Amygdala (tissue), 56 donors: ENCODE measurements at places on chromosomes 16 and 17.

DNA sequence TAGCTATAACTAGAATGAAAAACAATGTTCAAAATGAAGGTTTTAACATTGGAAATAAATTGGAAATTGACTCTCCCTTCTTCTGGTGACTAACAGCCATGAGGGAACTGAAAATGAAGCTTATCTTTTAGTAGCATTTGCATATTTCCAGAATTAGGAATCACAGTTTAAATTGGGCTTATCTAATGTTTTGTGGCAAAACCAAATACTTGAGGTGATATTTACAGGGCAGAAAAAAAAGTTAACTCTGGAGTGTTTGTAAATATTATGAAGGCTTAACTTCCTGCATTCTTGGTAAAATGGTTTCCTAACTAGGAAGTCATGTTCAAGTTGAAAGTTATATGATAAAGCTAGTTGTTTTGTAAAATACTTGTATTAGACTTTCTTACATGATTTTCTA is 96.4 kb upstream of the SOX9 start:
- no peak for DNase-seq

DNA sequence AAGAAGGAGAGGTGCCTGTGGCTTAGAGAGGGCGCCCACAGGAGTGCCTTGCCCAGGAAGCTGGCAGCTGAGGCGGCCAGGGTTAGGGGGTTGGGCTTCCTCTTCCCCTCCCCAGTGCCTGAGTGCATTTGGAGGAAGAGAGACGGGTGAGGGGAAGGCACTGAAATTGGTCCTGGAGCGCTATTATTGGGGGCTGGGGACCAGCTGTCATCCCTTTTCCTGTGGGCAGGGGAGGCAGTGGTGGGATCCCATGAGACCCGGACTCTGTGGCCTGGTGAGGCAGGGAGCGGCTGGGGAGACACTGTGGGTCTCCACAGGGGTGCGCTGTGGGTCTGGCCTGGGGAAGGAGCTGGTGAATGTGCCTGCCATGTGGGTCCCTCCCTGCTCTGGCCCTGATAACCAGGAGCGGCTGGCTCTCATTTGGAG is 259.7 kb downstream of the SEC14L1 start:
- no peak for DNase-seq

DNA sequence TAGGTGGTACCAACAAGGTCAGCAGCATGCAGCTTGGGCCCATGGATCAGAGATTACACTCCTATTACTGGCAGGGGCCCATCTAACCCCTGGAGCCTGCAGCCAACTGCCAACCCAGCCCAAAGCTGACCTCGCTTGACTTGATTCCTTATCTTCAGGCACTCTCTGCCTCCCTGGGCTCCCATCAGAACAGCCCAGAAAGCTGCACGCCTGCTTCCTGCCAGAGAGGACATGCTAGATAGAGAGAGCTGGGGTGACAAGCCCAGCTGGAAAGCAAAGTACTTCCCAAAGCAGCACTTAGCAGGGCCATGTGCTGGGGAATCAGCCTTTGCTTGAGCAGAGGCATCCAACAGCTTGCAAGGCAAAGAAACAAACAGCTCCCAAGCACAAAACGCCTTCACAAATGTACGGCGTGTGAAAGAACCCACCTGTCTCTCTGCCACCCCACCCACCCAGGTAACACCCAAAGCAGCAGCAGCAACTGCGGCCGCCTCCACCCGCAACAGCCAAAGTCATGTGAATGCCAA is 74.2 kb upstream of the NLK start:
- DNase-seq = no peak

GRCh38 chr17:78425429-78425828 is 47.0 kb downstream of the PGS1 start:
- no peak for DNase-seq

DNA sequence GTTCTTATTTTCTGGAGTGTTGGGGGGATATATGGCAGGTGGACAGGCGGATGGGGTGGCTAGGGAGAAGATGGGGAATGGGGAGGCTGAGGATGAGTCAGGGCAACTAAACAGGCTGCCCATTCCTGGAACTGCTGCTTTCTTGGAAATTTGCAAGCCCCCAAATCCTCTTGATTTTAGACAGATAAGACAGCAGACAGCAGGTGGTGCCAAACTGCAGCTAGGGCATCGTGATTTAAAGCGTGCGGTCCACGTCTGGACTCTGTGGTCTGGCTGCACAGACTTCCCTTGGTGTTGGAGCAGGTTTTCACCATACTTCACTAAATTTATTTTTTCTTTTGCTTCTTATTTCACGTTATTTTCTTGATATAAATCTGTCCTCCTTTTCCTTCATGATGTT is 10.9 kb upstream of the KRT24 start:
- DNase-seq = no peak

- DNase-seq = peak; percentile 14
Measured at GRCh38 chr17:80460429-80460834, 16.0 kb downstream of the NPTX1 start.

GRCh38 chr16:16133943-16134604 is 89.2 kb downstream of the ABCC6 start:
- DNase-seq = no peak

GRCh38 chr17:14904386-14904785 is 360.7 kb downstream of the PMP22 start:
- DNase-seq = no peak

DNA sequence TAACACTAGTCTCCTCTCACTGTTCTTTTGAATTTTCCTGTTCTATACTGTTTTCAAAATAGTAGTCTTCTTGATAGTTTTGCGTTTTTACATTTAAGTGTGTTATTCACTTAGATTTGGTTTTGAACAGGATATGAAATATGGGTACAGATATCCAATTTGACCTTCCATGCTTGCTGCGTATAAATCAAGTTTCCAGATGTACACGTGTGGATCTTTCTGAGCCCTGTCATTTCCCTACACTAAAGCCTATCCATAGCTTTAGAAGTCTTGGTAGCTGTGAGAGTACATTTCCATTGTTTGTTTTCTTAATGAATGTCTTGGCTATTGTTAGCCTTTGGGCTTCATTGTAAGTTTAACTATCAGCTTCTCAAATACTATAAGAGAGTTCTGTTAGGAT is 20.4 kb downstream of the CYLD start:
- DNase-seq = no peak

DNA sequence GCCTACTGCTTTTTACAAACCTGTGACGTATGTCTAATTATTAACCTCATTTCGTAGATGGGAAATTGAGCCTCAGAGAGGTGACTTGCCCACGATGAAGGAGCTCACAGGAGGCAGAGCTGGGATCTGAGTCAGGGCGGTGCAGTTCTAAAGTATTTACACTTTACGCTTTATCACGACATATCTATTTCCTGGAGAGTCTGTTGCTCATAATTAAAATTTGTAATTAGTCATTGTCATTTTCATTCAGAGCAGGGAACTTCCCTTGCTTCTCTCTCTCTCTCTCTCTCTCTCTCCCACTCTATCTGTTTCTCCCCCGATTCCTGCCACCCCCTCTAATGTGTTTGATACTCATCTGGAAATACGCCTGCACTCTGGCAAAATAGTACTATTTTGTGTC is 5.9 kb downstream of the SLC5A11 start:
- DNase-seq = no peak

DNA sequence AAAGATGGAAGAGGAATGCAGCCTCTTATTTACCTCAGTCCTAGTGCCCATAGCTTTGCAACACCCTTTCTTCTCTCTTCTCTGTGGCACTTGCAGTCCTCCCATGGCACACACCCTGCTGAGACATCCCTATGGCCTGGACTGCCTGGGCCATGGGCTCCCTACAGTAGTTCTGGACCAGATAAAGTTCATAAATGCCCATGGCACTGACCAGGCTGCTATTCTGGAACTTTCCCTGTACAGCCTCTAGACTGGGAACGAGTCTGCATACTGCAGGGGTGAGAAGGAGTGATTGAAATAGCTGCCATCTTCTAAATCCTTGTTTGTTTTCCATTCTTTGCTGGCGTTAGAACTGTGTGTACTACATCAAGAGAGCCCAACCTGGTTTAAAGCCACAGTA is 24.5 kb upstream of the ADAM11 start:
- no peak for DNase-seq

DNA sequence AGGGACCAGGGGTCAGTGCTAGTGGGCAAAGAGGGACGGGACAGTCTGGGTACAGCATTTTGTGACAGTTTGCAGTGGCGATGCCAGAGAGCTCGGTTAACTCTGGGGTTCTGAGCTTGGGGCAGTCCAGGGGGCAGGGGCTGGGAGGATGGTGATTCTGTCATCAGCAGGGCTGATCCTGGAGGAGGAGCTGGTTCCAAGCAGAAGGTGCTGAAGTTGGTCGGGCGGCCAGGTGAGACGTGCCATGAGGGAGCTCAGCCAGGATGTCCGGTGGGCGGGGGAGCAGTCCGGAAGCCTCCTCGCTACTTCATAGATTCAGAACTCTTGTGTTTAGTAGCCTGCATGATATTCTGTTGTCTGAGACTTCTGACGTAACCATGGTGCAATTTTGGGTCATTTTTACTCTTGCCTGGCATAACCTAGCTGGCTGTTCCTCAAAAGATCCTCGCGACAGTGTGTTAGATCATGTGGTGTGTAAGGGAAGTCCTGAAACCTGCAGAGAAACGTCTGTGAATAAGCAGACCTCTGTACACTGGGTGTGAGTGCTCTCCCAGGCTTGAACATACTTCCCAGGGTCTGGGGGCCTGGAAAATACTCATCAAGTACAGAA is 122.0 kb downstream of the CLEC16A start:
- DNase-seq = no peak

DNA sequence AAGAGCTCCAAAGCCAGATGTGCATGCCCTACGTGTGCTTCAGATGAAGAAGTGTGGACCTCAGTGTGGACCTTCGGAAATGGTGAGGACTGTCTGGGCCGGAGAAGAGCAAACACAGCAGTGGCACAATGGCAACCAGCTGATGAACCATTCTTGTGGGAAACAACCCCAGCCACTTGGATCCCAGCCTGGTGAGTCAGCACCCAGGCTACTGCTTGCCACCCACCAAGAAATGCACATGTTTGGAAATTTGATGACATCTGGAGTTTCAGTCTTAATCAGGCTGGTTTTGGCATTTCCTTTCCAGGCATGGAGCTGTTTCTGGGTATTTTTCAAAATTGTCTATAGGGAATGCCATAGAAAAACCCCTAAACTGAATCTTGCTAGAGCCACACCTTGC is 42.7 kb downstream of the DYNLRB2 start:
- DNase-seq = no peak

DNA sequence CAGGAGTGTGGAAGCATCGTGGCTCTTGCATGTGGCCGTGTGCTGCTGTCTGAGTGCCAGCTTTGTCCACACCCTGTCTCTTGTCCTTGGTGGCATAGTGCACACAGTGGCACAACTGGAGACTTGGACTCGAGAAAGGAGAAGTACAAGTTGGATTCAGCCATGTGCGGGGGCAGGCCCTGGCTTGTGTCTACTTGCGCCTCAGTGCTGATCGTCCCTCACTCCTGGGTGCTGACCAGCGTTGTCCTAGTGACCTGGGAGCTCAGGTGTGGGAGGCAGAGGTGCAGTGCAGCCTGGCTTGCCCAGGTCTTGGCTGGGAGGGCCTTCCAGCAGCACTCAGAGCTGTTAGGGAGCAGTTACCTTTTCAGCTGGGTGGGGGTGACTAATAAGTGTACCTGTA is 20.6 kb downstream of the MPRIP start:
- no peak for DNase-seq

DNA sequence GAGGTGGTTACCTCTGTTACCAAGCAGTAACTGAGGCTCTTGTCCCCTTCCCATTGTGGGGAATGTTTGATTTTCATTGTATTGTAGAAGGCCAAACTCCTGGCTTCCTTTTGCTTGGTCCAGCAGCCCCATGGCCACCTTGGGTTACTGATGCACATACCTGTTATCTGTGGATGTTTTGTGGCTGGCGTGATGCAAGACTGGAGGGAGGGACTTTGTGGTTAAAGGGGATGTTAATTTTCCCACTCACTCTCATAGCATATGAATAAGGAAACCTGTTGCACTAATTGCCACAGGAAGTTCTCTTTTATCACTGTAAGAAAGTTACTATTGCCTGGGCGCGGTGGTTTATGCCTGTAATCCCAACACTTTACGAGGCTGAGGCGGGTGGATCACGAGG is 168.6 kb upstream of the HS3ST4 start:
- DNase-seq = no peak

- DNase-seq = no peak
Measured at GRCh38 chr17:1058423-1059130, 61.6 kb downstream of the TIMM22 start.

DNA sequence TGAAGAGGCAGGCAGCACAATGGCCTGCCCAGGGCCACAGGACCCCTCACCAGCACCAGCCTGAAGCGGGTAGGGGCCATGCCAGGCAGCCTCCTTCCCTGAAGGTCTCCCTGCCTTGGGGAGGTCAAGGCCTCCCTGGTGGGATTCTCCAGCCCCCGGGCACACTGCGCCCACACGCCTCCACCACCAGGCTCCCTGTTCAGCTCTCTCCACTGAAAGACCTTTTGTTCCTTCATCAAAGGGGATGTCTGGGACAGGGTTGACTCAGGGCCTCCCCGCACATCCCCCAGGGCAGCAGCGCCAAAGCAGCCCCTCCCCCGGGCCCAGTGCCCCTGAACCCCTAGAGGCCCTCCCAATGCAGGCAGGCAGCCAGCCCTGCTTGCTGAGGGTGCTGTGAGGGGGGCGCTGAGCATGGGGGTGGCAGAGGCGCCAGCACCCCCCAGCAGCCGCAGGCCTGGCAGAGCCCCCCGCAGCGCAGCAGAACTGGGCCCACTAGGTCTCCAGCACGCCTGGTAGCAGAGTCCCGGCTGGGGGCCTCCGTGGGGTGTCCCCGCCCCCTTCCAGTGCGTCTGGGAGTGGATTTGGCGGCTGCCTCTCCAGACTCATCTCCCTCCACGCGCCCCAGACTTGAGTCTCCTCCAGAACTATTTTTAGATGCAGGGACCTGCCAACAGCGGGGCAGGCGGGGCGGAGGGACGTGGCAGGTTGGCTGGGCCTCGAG is 13.1 kb downstream of the BCAR1 start:
- peak; percentile 70 for DNase-seq

GRCh38 chr17:65355246-65355645 is 206.2 kb downstream of the AXIN2 start:
- no peak for DNase-seq

- DNase-seq = no peak
Measured at GRCh38 chr17:11779892-11780291, 181.6 kb downstream of the DNAH9 start.

- DNase-seq = no peak
Measured at GRCh38 chr16:75236232-75236631, 15.2 kb downstream of the BCAR1 start.

DNA sequence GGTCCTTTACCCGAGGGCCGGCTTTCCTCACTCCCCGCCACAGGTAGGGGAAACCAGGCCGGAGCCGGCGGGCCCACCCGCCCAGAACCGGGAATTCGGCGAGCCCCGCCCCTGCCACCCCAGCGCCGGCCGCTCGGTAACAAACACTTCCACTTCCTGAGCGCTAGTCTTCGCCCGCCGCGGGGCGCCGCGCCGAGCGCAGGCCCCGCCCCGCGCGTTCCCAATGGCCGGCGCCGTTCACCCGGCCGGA is 224 bp upstream of the NHERF1 start:
- no peak for DNase-seq

DNA sequence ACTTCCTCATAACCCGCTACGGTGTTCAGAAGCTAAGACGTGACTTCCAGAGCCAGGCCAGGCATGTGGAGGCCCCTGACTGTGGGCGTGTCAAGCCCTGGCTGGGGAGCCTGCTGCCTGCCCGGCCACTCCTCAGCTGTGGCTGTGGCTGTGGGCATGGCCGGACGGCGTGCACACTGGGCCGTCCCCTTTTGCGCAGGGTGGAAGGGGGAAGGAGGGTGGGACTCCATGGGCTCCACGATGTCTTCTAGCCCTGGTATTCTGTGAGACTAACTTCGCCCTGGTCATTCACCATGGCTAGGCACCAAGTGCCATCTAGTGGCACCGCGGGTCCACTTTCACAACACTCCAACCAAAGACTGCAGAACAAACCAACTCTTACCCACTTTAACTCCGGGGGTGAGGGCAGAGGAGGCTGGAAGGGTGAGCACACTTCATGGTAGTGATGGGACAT is 67.9 kb downstream of the N4BP1 start:
- DNase-seq = peak; percentile 59
